ENCODE measurements at places on chromosomes 16 and 17. TPM values are rescaled to one million over a fixed set of nuclear protein-coding genes. Genes with fewer than 3 reads are reported as not detected.

PDE6G gene
- 0.32 TPM for total RNA-seq

COX10 gene
- total RNA-seq = 32.9 TPM

MYH2 gene
- 0.11 TPM for total RNA-seq

SSTR5 gene
- not detected for total RNA-seq

STH gene
- not detected for total RNA-seq

DNA sequence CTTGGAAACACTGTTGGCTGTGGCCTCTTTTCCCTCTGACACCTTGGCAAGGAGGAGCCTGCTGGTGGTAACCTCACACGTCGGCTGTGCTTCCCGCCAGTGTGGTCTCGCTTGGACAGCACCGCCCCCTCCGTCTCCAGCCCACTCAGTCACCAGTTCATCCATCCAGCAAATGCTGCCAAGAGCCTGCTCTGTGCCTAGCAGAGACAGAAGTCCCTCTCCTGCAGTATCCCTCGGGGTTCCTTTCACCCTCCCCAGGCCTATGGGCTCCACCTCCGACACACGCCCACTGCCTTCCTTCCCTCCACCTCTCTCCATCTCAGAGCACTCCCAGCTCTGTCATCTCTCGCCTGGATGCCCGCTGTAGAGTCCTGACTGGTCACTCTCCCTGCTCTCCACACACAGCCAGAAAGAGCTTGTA lies 12.3 kb downstream of the CACNG4 start:
- no peaks in the 10 kb centered on the region for H3K27me3 ChIP-seq
- no peak overlapping the region for H3K4me3 ChIP-seq
- no peaks in the 10 kb centered on the region for H3K36me3 ChIP-seq
- no peak overlapping the region for H3K27ac ChIP-seq
- no peak for DNase-seq

GRCh38 chr17:82935966-82936767 lies 96.3 kb upstream of the ZNF750 start:
- H3K36me3 ChIP-seq = no peaks in the 10 kb centered on the region
- H3K27me3 ChIP-seq = no peaks in the 10 kb centered on the region
- no peak overlapping the region for H3K4me3 ChIP-seq
- no peaks in the 10 kb centered on the region for H3K4me1 ChIP-seq
- H3K27ac ChIP-seq = no peak overlapping the region

- DNase-seq = peak; percentile 72
- H3K27ac ChIP-seq = no peak overlapping the region
- no peak overlapping the region for H3K4me3 ChIP-seq
Observed at GRCh38 chr16:5490499-5490898, 392.9 kb upstream of the EEF2KMT start.

DNA sequence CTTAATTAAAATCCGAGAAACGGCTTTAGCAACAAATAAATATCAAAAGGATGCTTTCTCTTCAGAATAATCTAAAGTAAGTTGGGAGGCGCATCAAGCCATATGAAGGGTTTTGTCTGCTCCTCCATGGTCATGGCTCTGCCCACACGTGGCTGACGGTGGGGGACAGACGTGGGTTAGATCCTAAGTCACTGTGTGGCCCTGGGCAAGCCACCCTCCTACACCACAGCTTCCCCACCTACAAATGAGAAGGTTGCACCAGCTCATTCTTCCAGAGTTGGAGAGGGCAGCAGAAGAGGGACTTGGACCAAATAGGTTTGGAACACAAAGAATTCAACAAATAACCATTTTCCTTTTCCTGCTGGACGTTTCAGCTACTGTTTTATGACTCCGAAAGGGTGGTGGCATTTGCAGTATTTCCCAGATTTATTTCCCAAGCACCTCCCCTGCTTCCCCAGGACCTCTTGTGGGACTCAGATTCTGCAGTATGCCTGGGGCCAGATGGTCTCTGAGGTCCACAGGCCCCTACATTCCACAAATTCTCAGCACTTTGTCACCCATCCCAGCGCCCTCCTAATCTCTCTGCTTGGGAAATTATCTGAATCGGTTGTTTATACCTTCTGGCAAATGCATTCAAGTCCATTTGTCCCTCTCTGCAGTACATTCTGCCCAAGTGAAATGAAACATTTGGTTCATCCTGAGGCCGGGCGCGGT lies 17.8 kb downstream of the LRRC75A start:
- H3K36me3 ChIP-seq = no peaks in the 10 kb centered on the region
- no peaks in the 10 kb centered on the region for H3K4me1 ChIP-seq
- peak overlapping the region; percentile 72 for H3K27ac ChIP-seq
- no peaks in the 10 kb centered on the region for H3K27me3 ChIP-seq

DNA sequence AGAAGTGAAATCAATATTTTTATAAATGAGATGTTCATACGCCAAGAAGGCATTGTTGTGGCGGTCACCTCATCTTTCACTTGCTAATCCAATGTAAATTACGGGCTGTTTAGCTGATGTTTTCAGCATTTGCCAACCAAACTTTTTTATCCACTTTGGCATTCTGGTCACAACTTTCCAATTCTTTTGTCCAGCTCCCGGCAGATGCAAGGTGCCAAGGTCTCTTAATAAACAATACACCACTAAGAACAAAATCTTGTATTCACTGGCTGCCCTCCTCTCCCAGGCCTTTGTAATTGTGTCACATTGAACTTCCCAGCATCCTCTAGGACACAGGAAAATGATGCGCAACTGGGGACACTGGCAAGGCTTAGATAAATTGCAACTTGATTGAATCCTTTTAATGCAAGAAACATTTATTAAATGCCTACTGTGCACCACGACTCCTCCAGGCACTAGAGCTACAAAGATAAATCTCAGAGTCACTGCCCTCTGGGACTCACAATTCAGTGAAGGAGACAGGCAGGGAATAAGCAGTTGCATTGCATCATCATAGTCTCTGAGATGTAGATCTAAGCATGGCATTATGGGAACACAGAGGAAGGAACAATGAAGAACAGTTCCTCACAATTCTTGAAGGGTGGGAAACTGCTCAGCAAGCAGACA lies 165.4 kb upstream of the C16orf82 start:
- DNase-seq = no peak
- no peak overlapping the region for H3K27ac ChIP-seq
- H3K27me3 ChIP-seq = no peaks in the 10 kb centered on the region
- no peaks in the 10 kb centered on the region for H3K36me3 ChIP-seq

DNA sequence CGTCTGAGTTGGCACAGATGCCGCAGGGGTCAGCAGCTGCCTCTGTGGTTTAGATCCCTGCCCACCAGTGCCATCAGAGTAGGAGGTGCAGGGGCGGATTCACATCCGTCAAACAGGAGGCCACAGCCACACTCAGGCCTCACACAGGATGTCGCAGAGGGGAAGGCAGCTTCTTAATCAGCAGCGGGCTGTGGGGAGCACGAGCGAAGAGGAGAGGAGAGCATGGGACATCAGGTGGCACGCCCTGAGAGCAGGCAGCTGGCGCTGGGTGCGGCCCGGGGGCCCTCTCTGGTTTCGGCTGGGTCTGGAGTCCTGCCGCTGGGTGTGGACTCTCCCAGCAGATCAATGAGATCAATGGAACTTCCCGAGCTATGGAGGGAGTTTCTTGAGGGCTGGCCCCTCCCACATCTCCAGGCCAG lies 9.6 kb downstream of the LLGL2 start:
- no peak overlapping the region for H3K4me3 ChIP-seq
- DNase-seq = no peak
- H3K4me1 ChIP-seq = no peaks in the 10 kb centered on the region
- no peaks in the 10 kb centered on the region for H3K36me3 ChIP-seq
- H3K27me3 ChIP-seq = no peaks in the 10 kb centered on the region
